DMS79 (cell line): ENCODE measurements at places on chromosomes 4 and X.
A peak's percentile ranks its signal among the peaks of the same experiment; 100 is the strongest.

DNA sequence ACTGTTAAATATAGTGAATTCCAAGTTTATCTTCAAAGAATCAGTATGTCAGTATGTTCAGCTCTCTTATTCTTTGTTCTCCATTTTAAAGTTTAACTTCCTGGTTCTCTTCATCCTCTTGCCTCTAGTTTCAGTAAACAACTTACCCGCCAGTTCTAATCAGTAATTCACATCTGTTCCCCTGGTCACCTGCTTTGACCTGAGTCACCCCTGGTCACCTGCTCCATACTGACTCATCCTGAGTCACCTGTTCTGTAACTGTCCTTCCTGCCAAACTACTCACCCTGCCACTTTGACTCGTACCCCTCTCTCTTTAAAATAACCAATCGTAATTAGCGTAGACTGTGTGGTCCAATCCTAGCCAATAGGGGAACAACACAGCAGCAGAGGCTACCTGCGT lies 992.7 kb upstream of the HS3ST1 start:
- DNase-seq: no peak

DNA sequence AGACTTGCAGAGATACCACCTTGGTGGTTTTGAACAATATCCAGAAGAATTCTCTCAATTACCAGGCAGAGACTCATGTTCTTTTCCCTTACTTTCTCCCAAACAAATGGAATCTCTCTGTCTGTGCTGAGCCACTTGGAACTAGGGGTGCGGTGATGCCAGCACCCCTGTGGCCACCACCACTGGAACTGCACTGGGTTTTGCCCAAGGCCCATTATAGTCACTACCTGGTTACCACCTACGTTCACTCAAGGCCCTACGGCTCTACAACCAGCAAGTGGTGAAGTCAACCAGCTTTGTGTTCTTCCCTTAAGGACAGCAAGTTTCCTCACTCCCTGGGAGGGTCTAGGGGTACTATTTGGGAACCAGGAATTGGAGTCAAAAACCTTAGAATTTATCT lies 1183.7 kb downstream of the FSTL5 start:
- DNase-seq: no peak

DNA sequence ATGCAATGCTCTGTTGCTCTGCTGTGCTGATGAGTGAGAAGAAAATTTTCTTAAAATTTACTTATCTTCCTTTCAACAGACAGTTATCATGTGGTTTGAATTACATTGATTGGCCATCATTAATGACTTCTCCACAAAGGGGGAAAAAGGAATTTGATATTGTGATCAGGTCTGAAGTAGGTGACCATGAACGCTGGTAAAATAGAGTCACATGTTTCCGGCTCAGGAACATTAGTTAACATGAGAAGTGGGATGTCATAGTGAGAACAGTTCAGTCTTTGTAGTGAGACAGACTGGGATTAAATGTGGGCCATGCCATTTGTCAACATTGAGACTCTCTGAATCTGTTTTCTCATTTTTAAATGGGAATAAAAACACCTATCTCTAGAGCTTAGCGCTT lies 50.6 kb downstream of the GBA3 start:
- no peak for DNase-seq

- DNase-seq: peak; percentile 56
Measured at GRCh38 chrX:53088136-53088974, 5.6 kb upstream of the KANTR start.

GRCh38 chr4:104494822-104495559 lies at the start of gene CXXC4:
Gene CXXC4, minus strand, starts transcription at chr4:104494894. Its CDS starts 3,092 bp downstream, at chr4:104491802.
- DNase-seq: no peak
